Activated T-helper 17 cell treated with anti-CD3 and anti-CD28 coated beads, Interleukin-2, amount 50 U/mL, for 72 hours (primary cell): ENCODE measurements at places on chromosomes 7 and 10.

- ATAC-seq, result no peak
These were observed 263.4 kb downstream of the INHBA start for GRCh38 chr7:41439515-41439879.

GRCh38 chr7:35454575-35455385, 200.9 kb upstream of the TBX20 start:
- ATAC-seq, result no peak

- ATAC-seq, result no peak
These were observed 79.7 kb downstream of the GRK5 start for GRCh38 chr10:119286983-119287633.

DNA sequence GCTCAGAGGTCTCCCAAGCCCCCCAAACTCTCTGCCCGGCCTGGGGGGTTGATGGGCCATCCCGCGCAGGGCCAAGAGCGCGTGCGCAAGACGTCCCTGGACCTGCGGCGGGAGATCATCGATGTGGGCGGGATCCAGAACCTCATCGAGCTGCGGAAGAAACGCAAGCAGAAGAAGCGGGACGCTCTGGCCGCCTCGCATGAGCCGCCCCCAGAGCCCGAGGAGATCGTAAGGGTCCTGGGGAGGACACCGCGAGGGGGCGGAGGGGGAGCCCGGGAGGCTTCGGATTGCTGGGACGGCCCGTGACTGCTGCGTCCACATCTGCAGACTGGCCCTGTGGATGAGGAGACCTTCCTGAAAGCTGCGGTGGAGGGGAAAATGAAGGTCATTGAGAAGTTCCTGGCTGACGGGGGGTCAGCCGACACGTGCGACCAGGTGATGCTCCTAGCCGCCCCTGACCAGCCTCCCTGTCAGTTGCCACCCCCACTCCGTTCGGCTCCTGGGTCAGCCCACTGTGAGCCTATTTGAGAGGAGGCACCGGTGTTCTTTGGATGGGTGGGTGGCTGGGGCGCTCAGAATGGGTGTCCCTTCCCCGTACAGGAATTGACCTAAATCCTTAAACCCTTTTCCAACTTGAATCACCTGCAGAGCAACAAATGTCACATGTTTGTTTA, 5.7 kb downstream of the ANKRD2 start:
- ATAC-seq, result no peak

DNA sequence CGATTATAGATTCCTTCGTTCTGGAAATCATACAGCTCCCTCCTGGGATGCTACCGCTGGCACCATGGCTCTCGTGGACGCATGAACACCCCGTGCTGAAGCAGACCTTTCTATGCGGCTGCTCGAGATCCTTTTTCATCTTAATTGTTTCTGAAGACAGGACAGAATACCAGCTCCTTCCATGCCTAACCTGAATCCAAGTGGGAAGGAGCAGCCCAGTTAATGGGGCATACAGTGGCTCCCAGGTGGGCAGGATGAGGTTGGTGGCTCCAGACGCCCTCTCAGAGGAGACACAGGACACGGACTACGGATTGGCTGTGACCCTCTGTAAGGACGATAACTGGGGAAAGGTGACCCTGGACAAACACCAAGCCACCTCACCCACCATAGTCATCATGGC, 18.4 kb upstream of the LOXL4 start:
- no peak for ATAC-seq

DNA sequence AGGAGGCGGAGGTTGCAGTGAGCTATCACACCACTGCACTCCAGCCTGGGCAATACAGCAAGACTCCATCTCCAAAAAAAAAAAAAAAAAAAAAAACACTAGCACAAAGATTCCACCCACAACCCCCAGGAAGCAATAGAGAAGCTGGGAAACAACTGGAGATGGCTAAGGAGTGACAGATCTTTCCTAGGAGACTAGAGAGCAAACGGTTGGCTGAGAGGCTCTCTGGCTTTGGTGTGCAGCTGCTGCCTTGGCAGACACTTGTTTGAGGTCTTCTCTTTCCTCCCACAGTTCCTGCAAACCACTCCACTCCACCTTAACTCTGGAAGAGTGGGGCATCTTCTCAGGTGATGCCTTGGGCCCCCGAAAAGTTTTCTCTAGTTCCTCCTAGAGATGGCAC, 78.5 kb upstream of the LANCL2 start:
- ATAC-seq, result no peak
